ENCODE measurements at places on chromosomes 2 and 18.

DNA sequence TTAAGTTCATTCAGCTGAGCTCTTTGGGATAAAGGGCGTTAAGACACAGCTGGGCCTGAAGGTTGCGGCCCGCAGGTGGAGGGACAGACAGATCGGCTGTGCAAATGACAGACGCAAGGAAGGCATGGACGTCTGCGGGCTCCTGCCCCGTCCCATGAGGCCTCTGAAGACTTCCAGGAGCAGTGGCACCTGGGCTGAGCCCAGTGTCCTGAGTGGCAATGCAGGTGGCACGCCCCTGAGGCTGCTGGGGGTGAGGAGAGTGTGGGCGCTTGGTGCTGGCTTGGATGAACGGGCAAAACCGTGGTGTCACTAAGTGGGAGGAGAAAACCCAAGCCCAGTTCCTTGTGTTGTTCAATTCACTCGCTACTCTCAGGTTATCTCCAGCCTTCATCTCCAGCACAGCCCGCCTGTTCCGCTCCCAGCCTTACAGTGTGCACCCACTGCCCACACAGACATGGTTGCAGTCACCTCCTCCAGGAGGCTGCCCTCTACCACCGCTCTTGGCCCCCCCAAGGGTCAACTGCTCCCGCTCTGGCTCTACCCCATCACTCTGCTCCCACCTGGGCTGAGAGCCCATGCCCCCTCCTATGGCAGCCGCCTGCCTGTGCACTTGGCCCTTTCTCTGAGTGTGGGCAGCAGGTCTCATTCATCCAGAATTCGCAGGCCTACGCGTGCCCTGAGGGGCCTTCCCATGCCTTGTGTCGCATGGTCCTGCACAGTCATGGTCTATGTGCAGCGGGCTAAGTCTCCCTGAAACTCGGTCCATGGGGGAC, 50.3 kb downstream of the PTGR3 start:
- no peak for DNase-seq

GRCh38 chr18:75915941-75916623, 488.6 kb upstream of the SMIM21 start:
- DNase-seq: no peak

DNA sequence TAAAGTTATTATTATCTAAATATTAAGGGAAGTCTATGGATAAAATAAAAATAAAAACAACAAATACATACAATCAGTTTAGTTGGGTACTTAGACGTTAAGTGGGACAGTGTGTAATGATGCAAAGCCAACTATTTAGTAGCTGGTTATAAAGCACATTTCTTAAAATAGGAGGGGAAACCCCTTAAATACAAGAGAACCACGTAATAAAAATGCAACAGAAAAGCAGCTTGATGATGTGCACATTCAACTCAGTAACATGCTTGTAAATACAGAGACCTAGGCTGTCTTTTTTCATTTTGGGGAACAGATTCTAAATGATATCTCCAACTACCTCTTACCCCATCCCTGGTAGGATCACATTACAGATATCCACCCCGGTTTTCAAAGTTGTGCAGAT, 134.3 kb upstream of the AQP4 start:
- DNase-seq: no peak

DNA sequence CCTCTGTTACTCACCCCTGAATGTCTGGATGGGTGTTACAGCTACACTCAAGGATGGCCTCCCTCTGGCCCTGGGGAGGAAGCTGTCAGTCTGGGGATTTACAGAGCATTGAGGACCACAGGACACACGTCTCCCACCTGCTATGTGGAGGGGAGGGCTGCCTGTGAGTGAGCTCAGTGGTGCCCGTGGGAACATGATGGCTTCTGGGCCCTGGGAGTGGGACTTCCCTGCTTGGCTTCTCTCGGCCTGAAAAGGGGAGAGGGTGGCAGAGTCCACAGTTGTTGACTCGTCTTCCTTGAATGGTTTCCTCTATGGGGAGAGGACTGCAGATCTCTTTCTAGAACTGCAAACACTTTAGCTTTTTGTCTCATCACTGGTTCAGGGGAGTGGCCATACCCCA, 79.1 kb downstream of the SH3BP4 start:
- no peak for DNase-seq

DNA sequence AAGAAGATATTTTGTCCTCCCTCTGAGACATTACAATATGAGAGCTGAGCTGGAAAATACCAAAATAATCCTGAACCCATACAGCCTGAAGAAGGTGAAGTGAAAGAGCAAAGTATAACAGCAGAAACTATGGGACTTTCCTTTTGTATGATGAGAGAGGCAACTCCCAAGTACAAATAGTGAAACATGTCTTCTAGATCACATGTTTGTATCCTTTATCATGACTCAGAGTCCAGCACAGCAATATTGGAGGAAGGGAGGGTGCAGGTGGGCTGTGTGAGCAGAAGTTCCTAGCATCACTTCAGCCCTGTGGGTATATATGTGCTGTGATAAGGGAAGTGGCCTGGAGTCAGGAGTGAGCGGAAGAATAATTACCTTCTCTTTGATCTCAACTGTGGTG, 265.6 kb upstream of the NRXN1 start:
- no peak for DNase-seq

- no peak for DNase-seq
Measured at GRCh38 chr2:191312163-191312562, 67.0 kb downstream of the MYO1B start.

GRCh38 chr18:3451989-3452749, 2.2 kb downstream of the TGIF1 start:
- DNase-seq: no peak

DNA sequence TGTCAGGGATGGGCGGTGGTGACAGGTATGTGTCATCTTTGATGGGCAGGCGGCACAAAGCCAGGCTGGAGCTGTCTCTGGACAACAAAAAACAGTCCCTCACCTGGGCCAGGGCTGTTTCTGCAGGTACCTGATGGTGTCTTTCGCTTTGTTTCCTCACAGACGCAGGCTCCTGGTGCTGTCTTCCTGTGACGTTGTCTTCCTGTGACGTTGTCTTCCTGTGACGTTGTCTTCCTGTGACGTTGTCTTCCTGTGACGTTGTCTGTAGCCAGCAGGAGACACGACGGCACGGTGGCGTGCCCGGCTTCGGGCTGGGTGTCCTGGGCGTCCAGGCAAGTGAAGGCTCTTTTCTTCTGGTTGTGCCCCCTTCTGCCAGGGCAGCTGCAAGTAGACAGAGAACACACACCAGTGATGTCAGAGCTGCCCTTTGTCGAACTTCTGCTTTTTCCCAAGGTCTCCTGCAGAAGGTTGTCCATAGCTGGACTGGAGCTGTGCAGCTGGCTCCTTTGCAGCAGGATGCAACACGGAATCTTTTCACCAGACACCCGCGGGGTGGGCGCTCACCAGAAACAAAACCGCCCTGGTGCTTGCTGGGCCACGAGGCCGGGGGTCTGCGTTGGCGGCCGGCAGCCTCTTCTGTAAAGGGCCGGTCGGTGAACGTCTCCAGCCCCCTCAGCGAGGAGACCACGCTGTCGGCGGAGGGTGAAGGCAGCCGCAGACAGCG, 21.1 kb downstream of the GPR35 start:
- no peak for DNase-seq

- no peak for DNase-seq
Measured at GRCh38 chr2:38494394-38494793, 108.3 kb downstream of the HNRNPLL start.

- DNase-seq: no peak
Measured at GRCh38 chr2:231315896-231316295, 79.6 kb upstream of the B3GNT7 start.

DNA sequence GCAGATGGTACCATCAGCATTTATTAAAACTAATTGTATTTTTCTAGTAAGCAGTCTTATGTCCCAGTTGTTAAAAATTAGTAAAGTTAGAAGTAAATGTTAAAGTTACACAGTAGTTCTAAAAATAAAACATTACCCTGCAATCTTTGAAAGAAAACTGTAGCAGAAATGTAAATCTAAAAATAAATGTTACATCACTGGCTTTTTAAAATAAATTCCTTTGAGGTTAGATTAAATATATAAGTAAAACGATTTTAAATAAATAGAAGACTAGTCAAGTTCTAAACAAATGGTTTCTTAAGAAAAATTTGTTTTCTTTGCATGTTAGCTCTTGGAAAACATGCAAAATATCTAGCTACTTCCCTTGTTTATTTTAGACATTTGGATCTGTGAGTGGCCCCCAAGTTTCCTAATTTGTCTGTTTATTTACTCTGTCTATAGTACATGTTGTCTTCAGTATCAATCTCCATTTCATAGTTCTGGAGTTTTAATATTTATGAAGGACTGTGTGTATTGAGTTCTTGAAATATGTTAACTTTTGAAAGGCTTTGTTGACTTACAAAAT, 58.2 kb downstream of the GLS start:
- no peak for DNase-seq

- DNase-seq: no peak
Measured at GRCh38 chr2:168798076-168798887, 4.2 kb upstream of the NOSTRIN start.

- DNase-seq: no peak
Measured at GRCh38 chr2:70141212-70141901, 49.5 kb downstream of the C2orf42 start.

DNA sequence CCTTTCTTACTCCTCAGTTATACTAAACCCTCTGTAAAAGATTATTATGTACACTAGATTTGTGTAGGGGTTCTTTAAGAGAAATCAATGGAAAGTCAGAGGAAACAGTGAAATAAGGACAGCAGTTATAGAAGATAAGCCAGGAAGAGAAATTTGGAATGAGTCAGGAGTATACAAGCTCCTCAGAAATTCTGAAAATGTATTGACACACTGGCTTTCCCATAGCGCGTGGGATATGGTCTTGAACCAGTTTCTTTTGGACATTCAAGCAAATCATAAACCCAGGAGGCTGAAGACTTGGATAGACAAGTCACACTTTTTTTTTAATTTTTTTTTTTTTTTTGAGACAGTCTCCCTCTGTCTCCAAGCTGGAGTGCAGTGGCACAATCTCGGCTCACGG, 316.1 kb upstream of the MMADHC start:
- DNase-seq: no peak

- no peak for DNase-seq
Measured at GRCh38 chr2:132662732-132663131, 7.3 kb downstream of the LYPD1 start.

DNA sequence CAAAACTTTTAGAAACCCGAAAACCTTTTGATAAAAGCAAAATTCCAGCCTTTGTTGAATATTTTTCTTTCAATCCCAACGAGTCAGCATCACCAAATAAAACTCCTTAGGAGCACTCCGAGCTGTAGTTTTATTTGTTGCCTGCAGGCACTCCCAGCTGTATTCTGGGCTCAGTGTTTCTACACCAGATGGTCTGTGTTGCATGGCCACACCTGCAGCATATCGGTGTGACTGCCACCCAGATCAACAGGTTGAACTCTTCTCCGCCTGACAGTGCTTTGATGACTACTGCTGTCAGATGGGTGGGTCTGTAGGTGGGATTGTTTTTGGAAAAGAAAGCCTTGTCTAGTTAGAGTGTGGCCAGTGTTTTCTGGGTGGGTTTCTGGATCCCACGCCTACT, 32.7 kb downstream of the APCDD1 start:
- DNase-seq: no peak

- no peak for DNase-seq
Measured at GRCh38 chr18:615092-615521, 18.3 kb downstream of the CLUL1 start.

- no peak for DNase-seq
Measured at GRCh38 chr18:76757335-76757734, 65.0 kb upstream of the ZNF236 start.

GRCh38 chr2:191699341-191699945, 21.5 kb downstream of the NABP1 start:
- DNase-seq: no peak

DNA sequence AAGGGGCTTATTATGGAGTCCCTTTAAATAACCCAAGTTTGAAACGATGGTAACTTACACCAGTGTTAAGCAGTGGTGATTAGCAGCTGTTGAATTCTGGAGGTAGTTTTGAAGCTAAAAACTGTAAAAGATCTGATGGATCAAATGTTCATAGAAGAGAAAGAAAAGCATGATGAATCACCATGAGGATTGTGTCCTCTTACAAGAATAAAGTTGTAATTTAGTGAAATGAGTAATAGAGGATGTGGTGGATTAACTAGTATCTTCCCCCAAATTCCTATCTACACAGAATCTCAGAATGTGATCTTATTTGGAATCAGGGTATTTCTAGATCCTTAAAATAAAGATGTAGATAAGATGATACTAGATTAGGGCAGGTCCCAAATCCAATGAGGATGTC, 1138.2 kb upstream of the TMEFF2 start:
- no peak for DNase-seq

DNA sequence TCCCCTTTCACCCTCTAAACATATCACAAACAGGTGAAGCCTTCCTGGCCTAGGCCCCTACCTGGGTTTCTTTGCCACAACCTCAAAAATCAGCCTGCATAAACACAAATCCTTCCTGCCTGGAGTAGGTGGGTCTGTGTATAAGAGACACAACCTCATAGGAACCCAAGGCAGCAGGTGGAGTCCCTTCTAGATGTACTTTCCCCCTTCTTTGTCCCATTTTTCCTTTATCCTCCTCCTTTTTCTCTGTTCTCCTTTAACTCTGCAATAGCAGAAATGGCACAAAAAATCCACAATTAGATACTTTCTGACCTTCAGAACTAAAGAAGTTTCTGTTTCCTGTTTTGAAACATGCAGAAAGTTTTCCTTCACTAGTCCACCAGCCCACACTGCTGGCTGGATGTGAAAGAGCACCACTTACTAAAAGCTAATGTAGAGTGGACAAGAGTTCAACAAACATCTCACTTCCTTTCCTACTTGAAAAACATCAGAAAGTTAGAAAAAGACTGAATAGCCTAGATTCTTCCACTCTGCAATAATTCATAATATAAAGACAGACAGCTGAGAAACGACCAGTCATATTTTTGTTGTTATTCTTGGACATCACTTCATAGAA, 11.2 kb downstream of the SLC40A1 start:
- DNase-seq: no peak

DNA sequence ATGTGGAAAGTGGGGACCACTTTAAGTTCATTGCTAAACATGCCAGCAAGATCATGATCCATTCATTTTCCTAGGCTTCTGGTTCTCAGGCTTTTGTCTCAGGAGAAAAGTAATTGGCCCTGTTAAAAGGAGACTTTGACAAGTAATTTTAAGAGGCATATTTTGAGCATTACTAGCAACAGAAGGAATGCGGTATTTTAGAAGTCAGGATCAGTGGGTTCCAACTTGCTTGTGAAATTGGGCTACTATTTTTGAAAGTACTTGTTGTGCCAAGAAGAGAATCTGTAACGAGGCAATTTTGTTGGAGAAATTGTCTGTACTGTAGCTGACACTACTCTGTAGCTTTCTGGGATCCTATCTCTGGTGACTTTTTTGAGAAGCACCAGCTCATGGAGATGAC, 59.4 kb downstream of the CERS6 start:
- DNase-seq: no peak

- no peak for DNase-seq
Measured at GRCh38 chr2:112783187-112783714, 1.0 kb downstream of the IL1A start.

- no peak for DNase-seq
Measured at GRCh38 chr2:17470855-17471641, 47.2 kb downstream of the RAD51AP2 start.

DNA sequence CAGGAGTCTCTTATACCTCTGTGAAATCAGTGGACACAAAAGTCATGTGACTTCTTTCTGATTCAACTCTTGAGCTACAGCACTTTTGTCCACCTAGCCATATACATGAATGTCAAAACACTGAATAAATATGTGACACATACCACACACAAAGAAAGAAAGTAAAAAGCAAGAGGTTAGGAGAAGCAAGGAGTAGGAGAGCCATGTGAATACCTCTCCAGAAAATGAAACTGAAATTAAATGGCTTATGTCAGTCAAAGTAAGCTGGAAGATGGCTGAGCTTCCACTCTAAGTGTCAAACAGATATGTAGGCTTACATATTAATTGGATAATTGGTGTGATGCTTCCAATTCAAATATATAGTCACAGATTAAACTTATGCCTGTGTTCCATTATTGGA, 1050.5 kb downstream of the BCL11A start:
- no peak for DNase-seq
